IPS-NIHi11 (cell line): ENCODE measurements at places on chromosomes 3 and 15.

DNA sequence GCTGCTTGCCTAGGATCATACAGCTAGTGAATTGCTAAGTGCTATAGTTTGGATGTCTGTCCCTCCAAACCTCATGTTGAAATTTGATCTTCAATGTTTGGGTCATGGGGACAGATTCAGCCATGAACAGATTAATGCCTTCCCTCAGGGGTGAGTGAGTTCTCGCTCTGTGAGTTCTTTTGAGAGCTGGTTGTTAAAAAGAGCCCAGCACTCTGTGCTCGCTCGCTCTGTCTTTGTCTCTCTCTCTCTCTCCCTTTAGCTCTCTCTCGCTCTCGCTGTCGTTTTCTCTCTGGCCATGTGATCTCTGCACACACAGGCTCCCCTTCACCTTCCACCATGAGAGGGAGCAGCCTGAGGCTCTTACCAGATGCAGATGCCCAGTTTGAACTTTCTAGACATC lies 14.9 kb downstream of the TRH start:
- DNase-seq: no peak

GRCh38 chr3:30551927-30552326 lies 54.5 kb upstream of the TGFBR2 start:
- DNase-seq: no peak

DNA sequence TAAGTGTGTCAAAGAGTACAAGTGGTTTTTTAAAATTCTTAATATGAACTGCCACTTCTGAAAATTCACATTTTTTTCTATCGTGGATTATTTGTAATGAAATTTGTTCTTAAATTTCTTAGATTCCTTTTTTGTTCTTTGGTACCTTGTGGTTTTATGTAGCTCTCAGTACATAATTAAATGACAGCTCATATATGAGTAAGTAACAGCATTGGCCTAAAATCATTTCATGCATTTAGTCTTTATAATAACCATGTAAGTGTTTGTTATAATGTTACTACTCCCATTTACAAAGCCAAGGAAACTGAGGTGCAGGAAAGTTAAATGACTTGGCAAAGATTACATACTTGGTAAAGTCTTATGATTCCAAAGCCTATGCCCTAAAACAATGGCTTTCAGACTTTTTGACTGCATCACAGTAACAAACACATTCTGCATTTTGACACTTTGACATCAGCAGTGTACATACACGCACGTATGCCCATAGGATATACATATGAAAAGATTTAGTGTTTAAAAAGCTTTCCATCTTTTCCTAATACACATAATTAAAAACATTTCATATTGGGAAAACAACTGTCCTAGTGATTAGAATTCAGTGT lies 14.9 kb downstream of the SPRED1 start:
- DNase-seq: no peak

GRCh38 chr3:48820612-48821324 lies 26.9 kb downstream of the PRKAR2A start:
- DNase-seq: no peak

- no peak for DNase-seq
These were observed 40.4 kb downstream of the CACNA1D start for GRCh38 chr3:53534676-53535400.

DNA sequence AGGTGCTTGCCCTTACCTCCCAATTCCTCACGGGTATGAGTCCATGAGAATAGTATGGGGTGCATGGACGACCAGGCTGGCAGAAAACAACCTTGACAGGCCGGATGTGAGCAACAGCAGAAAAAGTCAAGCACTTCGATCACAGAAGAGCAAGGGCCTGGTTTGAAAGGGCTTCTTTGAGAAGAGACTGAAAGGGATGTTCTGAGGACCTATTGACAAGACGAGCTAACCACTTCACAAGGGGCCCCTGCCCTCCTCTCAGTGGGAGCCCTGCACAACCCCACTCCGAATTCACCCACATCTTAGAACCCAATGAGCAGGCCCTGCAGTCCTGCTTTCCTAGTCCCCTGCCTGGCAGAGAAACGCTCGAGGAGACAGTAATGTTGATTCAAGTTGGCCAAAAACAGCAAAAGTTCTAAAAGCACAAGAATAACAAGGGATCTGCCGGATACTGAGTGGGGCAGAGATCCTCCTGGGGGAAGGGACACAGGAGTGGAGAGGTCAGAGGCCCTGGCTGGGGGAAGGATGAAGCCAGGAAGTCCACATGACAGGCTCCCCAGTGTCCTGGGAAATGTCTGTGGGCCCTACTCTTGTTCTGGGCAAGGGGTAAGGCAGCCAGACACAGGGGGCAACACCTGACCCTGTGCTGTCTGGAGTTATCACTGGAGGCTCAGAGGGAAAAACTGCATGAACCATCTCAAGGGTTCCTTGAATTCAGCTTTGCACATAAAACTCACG lies 14.8 kb upstream of the CX3CR1 start:
- DNase-seq: no peak

GRCh38 chr3:114216186-114216970 lies 21.0 kb downstream of the ZNF80 start:
- DNase-seq: no peak

GRCh38 chr3:159257954-159258353 lies 456.1 kb downstream of the MFSD1 start:
- no peak for DNase-seq

GRCh38 chr15:78130466-78131294 lies 565 bp downstream of the CIB2 start:
- peak; percentile 25 for DNase-seq

- DNase-seq: peak; percentile 33
These were observed 2.4 kb downstream of the ARHGEF3 start for GRCh38 chr3:56799251-56799882.

DNA sequence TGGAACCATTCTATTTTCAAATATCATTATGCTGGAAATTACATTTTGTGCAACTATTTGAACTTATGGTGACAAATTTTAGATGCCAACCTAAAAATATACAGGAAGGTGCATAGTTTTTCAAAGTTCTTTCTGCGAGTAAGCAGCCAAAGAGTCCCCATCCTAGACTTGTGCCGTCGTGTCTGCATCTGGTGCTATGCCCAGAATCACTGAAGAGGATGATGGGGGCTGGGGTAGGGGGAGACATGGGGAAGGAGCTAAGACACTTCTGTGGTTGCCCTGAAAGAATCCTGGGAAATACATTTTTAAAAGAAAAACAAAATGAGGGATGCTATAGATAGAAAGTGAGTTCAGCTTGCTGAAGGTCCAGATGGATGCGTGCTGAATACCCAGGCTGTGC lies 21.2 kb upstream of the FAM81A start:
- no peak for DNase-seq

DNA sequence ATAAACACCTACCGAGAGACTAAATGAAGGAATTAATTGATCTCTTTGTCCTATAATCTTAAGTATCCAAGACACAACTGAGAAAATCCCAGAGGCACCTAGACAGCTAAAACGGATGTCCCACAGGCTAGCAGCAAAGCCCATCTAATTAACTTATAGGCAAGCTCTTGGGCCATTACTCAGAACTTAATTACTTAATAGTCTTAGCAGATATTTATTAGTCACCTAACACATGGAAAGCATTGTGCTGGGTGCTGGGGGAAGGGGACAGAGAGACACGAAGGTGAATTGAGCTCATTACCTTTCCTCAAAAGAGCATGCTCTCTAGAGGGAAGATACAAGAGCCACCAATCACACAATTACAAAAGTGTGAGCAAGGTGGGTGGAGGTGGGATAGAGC lies 189.8 kb upstream of the PROK2 start:
- no peak for DNase-seq

GRCh38 chr15:99076109-99076508 lies 28.8 kb upstream of the SYNM start:
- no peak for DNase-seq

DNA sequence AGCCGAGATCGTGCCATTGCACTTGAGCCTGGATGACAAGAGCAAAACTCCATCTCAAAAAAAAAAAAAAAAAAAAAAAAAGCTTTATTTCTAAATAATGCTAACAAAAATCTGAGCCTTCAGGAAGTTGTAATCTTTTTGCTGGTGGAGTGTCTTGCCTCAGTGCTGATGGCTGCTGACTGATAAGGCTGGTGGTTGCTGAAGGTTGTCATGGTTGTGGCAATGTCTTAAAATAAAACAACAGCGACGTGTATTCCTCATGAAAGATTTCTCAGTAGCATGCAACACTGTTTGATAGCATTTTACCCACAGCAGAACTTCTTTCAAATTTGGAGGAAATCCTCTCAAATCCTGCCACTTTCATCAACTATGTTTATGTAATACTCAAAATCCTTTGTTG lies 77.4 kb upstream of the PTPRG start:
- DNase-seq: no peak

GRCh38 chr3:59300733-59301132 lies 250.9 kb upstream of the CFAP20DC start:
- no peak for DNase-seq

DNA sequence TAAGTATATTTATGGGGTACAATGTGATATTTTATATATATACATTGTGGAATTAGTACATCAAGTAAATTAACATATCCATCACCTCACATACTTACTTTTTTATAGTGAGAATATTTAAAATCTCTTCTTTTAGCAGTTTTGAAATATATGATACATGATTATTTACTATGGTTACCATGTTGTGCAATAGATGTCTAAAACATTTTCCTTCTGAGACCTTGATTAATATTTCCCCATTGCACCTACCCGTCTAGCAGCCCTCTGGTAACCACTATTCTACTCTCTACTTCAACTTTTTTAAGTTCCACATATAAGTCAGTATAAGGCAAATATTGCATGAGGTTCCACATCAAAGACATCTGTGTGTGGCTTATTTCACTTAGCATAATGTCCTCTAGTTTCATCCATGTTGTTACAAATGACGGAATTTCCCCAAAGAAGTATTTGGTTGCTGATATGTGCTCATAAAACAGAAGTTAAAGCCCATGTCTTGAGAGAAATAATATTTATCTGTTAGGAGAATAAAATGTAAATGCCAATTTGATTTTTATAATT lies 29.6 kb upstream of the NFKBIZ start:
- no peak for DNase-seq

DNA sequence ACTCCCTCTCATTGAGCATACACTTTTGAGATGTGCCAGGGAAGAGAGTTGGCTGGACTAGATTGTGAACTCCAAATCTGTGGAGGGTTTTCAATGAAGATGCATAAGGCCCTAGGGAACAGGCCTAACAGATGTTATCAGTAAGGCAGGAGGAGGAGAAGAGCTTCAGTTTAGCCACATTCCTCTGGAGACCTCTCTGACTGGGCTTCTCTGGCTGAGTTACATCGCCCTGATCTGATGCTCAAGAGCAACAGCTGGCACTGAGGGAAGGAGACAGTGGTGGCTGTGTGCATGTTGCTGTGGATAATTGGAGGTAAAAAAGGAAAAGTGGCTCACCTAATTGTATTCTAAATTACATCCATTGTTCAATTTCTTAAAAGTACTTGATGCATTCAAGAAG lies 206.4 kb upstream of the CFAP20DC start:
- no peak for DNase-seq

DNA sequence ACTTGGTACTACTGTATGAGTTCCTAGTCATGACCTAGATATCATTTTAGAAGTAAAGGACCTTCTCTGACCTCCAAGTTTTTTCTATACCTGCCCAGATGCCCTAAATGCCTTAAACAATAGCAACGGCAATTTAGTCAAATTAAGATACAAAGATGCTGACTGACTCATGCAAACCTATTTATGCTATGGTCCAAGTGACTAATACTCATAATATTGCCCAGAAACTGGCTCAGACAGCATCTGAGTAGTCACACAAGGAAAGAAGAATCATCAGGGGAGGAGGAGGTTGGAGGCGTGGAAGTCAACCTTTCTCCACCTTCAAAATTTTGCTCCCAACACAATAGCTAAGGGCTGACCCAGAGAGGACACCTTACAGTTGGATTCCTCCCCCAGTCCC lies 6.8 kb downstream of the FYCO1 start:
- DNase-seq: no peak

DNA sequence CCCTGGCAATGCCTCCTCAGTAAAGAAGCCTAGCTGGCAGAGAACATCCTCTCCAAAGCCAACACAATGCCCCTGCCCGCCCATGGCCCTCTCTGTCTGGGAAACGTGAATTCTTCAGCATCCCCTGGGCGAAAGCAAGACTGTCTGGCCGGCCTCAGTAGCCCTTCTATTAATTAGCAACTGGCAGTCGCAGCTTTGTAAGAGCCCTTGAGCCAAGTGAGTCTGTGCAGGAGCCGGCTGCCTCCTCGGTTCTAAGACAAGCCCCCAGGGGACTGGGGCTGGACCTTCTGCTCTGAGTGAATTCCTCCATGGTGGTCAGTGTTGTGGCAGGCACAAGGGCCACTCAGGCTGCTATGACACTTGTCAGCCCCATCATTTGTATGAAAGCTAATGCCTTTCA lies 7.4 kb downstream of the HCN4 start:
- no peak for DNase-seq

GRCh38 chr15:73983211-73983727 lies 8.8 kb downstream of the STOML1 start:
- peak; percentile 14 for DNase-seq

GRCh38 chr3:56823421-56823926 lies 21.7 kb upstream of the ARHGEF3 start:
- DNase-seq: no peak

- peak; percentile 29 for DNase-seq
These were observed 2.3 kb downstream of the SH3BP5 start for GRCh38 chr3:15330031-15330596.

DNA sequence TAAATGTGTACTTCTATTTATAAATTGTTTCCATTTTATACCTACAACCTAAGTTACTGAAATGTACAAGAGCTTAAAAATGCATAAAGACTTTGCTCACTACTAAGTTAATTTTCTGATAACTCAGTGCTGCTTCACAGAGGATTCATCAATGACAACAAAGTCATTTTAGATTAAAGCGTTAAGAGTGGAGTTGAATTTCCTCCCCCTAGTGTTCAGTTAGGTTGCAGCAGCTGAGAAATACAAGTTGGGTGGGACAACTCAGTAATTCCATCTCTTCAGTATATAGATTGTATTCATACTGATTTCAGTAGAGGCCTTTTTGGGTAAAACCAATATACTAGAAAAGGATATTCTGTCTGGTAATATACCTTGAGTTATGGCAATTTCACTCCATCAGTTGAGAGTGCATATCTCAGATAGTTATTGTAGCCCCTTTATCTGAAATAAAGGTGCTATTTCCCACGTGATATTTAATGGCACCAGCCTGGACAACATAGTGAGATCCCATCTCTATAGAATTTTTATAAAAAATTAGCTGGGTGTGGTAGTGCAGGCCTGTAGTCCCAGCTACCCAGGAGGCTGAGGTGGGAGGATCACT lies 6.9 kb upstream of the RPL35A start:
- DNase-seq: peak; percentile 46

DNA sequence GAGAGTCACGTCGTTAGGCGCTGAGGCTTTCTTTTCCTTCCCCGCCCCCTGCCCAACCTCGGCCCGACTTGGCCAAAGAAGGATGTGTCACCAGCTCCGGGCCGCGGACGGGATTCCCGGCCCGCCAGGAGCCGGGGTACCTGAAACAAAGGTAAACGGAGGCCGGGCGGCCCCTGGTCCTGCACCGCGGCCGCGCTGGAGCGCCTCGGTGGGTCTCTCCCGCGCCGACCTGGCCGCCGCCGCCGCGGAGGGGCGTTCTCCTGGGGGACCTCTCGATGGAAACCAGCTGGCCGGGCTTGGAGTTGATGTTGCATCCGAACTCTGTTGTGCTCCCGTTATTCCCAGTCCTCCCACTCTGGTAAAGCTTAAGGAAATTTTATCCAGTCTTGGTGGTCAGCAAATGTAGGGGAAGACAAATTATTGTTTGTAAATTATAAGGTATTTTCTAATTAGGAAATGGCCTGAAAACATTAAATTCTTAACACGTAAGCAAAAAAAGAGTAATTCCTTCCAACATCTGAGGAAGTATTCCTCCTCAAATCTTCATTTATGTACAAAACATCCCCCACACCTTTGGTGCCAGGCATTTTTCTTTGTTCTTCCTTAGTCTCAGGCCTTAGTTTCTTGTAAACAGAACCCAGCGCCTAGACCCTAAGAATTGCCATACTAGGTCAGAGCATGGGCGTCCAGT lies 888 bp downstream of the PPP2R3A start:
- DNase-seq: no peak
